ENCODE measurements at places on chromosomes 5 and 9.

DNA sequence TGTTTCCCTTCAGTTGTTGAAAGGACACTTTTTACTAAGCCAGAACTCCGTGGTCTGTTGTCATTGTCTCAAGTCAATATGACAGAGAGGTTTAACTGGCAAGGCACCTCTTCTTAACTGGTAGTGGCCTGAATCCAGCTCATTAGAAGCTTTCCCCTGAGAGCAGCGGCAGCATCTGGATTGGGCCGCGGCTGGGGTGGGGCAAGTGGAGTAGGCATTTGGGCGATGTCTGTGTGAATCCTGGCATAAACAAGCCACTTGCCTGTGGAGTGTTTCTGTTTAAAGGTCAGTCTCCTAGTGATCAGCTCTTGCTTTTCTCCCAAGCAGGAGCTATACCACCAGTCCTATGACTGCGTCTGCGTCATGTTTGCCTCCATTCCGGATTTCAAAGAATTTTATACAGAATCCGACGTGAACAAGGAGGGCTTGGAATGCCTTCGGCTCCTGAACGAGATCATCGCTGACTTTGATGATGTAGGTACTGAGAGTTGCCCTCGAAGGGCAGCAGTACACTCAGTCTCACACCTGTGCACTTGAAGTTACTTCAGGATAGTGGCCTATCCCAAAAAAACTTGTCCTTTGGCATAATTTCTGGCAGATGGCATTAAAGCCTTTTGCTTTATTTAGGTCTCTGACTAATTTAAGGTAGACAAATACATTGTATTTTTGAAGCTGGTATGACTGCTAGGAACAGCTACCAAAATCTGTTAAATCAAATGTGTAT lies 48.9 kb downstream of the CFAP90 start:
- DNase-seq, result no peak

GRCh38 chr9:92158097-92158601 lies 42.9 kb upstream of the SPTLC1 start:
- no peak for DNase-seq

GRCh38 chr9:125979383-125979782 lies 232.2 kb downstream of the PBX3 start:
- no peak for DNase-seq

GRCh38 chr5:32173267-32174010 lies 680 bp downstream of the GOLPH3 start:
- peak; percentile 65 for DNase-seq

- no peak for DNase-seq
Observed at GRCh38 chr5:57738301-57738700, 255.7 kb upstream of the ACTBL2 start.
